Cardiac ventricle fibroblast (primary cell): ENCODE measurements at places on chromosomes 12 and 14. TPM values are rescaled to one million over a fixed set of nuclear protein-coding genes. Genes with fewer than 3 reads are reported as not detected.

Gene CCDC198
- not detected in 2 replicates for total RNA-seq

Gene ACACB
- total RNA-seq, result 15.3 and 16.2 TPM in 2 replicates

Gene GPX2
- total RNA-seq, result not detected in 2 replicates

Gene TMEM117
- 4.5 and 10.1 TPM in 2 replicates for total RNA-seq

Gene VDR
- total RNA-seq, result 7.9 and 10.4 TPM in 2 replicates

Gene LRIG3
- total RNA-seq, result 17.5 and 20.3 TPM in 2 replicates

Gene DEGS2
- not detected in 2 replicates for total RNA-seq

Gene EML5
- not detected in 2 replicates for total RNA-seq

Gene TAS2R46
- 1.5 TPM in 1 of 2 replicates, not detected in the other for total RNA-seq

Gene DYRK2
- total RNA-seq, result 14.9 and 16.4 TPM in 2 replicates

Gene DICER1
- 16.2 and 18.3 TPM in 2 replicates for total RNA-seq

Gene GYS2
- not detected in 2 replicates for total RNA-seq

Gene PTPRR
- total RNA-seq, result not detected in 2 replicates

Gene ALDH6A1
- total RNA-seq, result 31.3 and 32.1 TPM in 2 replicates

Gene IL23A
- total RNA-seq, result not detected in 2 replicates
